ENCODE measurements at places on chromosomes 11 and 22.

DNA sequence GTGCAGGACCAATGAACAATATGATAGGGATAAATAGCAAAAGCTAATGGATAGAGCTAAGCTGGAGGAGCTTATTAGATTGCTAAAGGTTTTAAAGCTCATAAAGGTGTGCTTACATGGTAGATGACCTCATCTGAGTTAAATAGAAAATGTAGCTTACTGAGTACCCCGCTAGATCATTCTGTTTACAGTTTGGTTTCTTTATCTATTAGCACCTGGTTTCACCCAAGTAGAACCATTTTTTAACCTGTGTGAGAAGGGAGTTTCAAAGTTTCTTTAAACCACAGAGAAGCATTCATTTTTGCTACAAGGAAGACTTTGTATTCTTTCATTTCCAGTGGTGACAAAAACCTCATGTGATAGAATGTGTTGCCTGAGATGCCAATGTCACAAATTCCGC is 1778.0 kb downstream of the LRRC4C start:
- no peaks in the 10 kb centered on the region for H3K4me1 ChIP-seq
- DNase-seq: no peak
- H3K4me3 ChIP-seq: no peak overlapping the region
- no peaks in the 10 kb centered on the region for H3K36me3 ChIP-seq
- no peaks in the 10 kb centered on the region for H3K27me3 ChIP-seq

DNA sequence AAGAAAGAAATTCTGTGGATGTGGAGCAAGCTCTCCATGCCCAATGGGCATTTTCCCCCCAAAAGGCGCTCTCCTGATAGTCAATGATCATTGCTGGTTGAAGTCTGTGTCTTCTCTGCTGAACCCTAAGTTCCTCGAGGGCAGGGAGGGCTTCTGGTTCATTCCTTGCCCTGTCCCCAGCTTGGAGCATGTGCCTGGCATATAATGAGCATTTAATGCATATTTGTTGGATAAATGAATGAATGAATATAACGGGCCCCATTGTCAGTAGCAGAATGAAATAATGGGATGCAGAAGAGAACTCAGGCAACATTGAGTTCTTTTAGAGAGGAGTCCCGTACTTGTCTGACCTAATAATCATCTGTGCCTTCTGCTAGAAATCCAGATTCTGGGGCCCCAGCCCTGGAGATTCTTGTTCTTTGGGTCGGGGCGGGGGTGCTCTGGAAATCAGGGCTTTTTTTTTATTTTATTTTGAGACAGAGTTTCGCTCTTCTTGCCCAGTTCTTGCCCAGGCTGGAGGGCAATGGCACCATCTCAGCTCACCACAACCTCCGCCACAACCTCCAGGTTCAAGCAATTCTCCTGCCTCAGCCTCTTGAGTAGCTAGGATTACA is 64.4 kb downstream of the CD82 start:
- no peak overlapping the region for H3K4me3 ChIP-seq
- H3K27me3 ChIP-seq: no peaks in the 10 kb centered on the region
- H3K36me3 ChIP-seq: no peaks in the 10 kb centered on the region

DNA sequence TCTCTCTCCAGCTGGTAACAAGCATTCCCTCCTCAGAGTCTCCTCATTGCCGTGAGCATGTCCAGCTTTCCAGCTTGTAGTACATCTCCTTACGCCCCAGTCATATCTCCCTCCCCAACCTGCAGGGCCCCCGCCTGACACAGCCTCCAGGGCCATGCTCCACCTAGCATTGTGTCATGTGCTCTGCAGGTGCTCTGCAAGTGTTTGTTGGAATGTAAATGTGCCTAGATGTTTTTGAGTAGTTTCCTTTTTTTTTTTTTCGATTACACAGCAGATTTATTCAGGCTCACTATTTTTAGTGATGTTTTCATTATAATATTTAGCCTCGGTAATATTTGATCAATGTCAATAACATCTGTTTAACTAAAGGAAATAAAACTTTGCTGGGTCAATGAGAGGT is 82.5 kb downstream of the NCAM1 start:
- no peaks in the 10 kb centered on the region for H3K36me3 ChIP-seq
- no peaks in the 10 kb centered on the region for H3K4me1 ChIP-seq
- no peak overlapping the region for H3K27ac ChIP-seq
- no peaks in the 10 kb centered on the region for H3K27me3 ChIP-seq
- no peak for DNase-seq

GRCh38 chr11:69828971-69829344 is 9.7 kb upstream of the FGF3 start:
- no peak overlapping the region for H3K4me3 ChIP-seq
- H3K27ac ChIP-seq: no peak overlapping the region
- no peak for DNase-seq
- H3K36me3 ChIP-seq: no peaks in the 10 kb centered on the region
- H3K4me1 ChIP-seq: peaks cover 10% of the 10 kb centered on the region

DNA sequence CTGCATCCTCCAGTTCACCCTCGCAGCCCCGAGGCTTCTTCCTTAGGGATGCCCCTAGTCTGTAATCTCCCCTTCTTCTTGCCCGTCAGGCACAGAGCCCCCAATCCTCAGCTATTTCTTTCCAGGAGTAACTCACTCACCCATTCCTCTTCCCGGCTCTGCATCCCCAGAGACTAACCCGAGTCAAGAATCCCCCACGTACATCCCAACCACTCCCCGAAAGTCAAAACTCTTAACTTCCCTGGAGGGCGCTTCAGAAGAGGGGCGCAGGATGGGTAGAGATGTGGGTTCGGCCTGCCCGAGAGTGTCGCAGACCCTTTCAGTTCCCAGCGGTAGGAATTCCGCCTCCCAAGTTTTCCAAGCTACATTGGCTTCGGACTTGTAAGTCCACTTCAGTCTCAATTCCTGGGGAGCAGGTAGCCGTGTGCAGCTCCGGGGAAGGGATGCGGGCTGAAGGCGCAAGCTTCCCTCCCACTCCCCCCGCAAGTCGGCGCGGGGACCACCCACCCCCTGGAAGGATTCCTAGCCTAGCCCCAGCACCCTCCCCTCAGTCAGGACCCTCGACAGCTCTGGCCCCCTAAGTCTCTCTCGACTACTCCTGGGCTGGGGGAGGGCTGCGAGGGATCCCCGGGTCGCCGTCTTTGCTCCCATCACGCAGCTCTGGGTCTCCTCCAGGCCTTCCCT is 871 bp downstream of the BDNF start:
- H3K4me1 ChIP-seq: no peaks in the 10 kb centered on the region
- peak; percentile 81 for DNase-seq
- no peaks in the 10 kb centered on the region for H3K36me3 ChIP-seq
- H3K27me3 ChIP-seq: peaks cover 78% of the 10 kb centered on the region

DNA sequence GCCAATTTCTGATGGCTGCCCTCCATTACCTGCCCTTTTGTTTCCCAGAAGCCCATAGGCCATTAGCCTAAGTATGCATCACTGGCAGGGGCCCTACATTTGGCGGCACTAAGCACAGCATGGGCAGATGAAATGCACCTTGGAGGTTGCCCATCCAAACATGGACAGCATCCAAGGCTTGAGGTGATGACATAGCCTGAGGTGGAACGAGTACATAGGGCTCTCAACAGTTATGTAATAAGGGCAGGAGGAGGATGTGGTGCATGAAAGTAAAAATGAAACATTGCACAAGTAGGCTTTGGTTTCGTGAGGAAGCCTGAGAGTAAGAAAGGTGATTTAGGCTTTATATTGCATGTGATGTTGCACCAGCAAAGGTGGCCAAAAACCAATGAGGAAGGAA is 148.1 kb downstream of the FAM76B start:
- H3K4me1 ChIP-seq: no peaks in the 10 kb centered on the region
- no peak overlapping the region for H3K4me3 ChIP-seq
- no peak for DNase-seq
- peaks cover 11% of the 10 kb centered on the region for H3K27me3 ChIP-seq
- no peak overlapping the region for H3K27ac ChIP-seq

DNA sequence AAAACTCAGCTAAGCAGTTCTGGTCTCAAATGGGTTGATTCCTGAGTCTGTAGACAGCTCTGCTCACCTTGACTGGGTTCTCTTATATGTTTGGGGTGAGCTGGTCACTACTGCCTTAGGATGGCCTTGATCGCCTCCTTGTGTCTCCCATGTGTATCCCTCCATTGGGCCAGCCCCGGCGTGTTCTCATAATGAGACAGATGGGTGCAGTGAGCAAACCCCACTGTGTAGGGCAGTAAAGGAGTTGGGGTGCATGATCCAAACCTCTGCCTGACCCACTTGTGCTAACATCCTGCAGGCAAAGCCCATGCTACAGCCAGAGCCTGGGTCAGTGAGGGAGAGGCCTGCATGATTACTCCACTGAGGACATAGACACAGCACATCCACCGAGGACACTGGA is 657.6 kb downstream of the BRD1 start:
- H3K4me3 ChIP-seq: no peak overlapping the region
- H3K27ac ChIP-seq: no peak overlapping the region
- no peaks in the 10 kb centered on the region for H3K27me3 ChIP-seq
- no peaks in the 10 kb centered on the region for H3K4me1 ChIP-seq

DNA sequence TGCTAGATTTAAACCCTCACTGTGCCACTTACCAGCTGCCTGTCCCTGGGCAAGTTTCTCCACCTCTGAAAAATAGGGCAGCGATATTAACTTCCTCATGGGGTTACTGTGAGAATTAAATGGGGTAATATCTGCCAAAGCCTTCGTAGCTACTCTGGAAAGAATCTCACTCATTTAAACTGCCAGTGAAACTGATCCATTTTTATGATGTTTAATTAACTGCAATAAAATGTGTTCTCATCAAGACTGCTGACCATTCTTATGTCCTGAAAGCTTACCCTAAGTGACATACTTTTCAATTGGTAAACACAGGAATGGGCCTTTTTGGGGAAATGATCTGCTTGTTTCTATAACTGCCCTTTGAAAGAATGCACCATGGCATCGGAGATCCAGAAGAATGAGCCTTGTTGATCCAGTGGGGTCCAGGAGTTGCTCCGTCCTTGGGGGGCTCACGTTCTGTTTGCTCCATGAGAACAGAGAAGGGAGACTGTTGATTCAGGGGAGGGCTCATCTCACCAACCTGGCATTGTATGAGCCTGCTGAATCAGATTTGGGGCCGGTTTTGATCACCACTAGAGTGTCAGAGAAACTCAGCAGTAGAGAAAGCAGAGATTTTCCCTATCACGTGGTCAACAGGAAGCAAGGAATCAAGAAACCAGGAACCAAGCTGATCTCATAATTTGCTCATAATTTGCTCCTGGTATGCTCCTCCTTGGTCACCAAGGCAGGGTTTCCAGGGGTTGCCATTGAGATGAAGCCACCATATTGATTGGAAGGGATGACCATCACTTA is 7.0 kb upstream of the CCDC86 start:
- H3K36me3 ChIP-seq: no peaks in the 10 kb centered on the region
- H3K4me1 ChIP-seq: peaks cover 6% of the 10 kb centered on the region
- no peak overlapping the region for H3K4me3 ChIP-seq
- DNase-seq: no peak
- peaks cover 34% of the 10 kb centered on the region for H3K27me3 ChIP-seq

DNA sequence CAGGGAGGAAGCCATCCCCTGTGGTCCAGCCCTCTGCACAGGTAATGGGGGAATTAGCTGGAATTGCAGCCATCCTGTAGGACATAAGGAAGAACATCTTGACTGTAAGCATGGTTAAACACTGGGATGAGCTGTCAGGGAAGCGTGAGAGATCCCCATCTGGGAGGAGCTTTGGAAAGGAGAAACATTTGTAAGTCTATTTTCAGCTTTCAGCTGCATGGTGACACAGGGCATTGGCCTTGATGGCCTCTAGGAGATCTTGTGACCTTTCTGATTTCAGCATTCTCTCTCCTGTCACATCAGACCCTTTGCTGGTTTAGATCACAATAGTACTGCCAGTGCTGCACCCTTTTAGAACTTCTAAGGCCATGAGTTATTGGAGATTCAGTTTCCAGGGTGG is 47.1 kb downstream of the BCR start:
- peaks cover 36% of the 10 kb centered on the region for H3K4me1 ChIP-seq
- H3K27me3 ChIP-seq: no peaks in the 10 kb centered on the region
- H3K27ac ChIP-seq: no peak overlapping the region
- peak overlapping the region; percentile 34 for H3K4me3 ChIP-seq
- no peak for DNase-seq

DNA sequence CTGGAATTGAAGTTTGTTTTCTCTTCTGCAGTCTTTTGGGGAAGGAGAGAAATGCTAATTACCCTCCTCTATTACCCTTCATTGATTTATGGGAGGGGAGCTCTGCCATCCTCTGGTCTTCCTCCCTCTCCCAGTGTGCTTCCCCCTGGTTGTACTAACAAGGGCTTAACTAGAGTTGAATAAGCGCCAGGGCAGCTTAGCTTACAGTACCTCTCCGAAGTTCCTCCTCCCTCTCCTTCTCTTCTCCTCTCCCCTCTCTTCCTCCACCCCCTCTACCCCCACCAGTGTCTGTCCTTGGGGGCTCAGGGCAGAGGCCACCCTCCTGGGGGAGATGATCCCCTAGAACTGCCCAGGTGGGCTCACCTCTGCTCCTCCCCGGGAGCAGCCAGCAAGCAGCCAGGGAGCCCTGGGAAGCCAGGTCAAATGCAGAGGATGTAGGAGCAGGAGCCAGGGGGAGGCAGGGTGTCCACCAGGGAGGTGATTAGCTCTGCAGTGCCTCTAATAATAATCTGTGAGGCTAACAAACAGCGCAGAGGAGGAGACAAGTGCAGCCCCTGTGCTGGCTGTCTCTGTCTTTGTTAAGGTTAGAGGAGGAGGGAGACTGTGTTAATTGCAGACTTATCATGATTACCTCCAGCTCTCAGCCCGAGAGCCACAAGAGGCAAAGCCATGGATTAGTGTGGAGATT is 191.6 kb upstream of the CADM1 start:
- H3K36me3 ChIP-seq: no peaks in the 10 kb centered on the region
- H3K4me1 ChIP-seq: peaks cover 9% of the 10 kb centered on the region
- no peak overlapping the region for H3K27ac ChIP-seq
- no peak overlapping the region for H3K4me3 ChIP-seq

GRCh38 chr11:21897752-21898151 is 295.1 kb upstream of the ANO5 start:
- no peak overlapping the region for H3K4me3 ChIP-seq
- no peak for DNase-seq
- no peaks in the 10 kb centered on the region for H3K27me3 ChIP-seq
- no peak overlapping the region for H3K27ac ChIP-seq

DNA sequence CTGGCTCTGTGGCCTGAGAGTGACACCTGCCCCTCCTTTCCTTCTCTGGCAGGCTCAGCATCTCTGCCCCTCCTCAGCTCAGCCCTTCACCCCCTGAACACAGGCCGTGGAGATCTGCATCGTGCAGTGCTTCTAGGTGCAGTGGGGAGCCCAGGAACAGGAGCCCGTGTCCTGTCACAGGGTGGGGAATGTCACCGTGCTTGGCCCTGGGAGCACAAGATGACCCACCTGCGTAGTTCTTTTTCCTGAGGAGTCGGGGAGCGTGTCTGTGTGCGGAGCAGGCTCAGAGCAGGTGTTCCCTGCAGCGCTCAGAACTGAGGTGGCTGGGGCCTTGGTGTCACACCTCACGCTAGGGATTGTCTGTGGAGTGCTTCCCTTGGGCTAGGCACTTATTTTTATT is 10.6 kb downstream of the TBC1D22A start:
- no peak for DNase-seq
- H3K4me1 ChIP-seq: peaks cover 18% of the 10 kb centered on the region
- no peaks in the 10 kb centered on the region for H3K27me3 ChIP-seq
- H3K4me3 ChIP-seq: no peak overlapping the region
- no peaks in the 10 kb centered on the region for H3K36me3 ChIP-seq
